ENCODE measurements at places on chromosomes 11 and 22.

GRCh38 chr11:118876286-118876685 lies 7.4 kb upstream of the CXCR5 start:
- no peak for DNase-seq

- no peak for DNase-seq
Observed at GRCh38 chr11:59558270-59558643, 46.9 kb downstream of the OR4D9 start.

- no peak for DNase-seq
Observed at GRCh38 chr11:71246559-71246958, 5.8 kb downstream of the SHANK2 start.

GRCh38 chr11:86632499-86633269 lies 39.7 kb downstream of the ME3 start:
- DNase-seq, result peak; percentile 96

DNA sequence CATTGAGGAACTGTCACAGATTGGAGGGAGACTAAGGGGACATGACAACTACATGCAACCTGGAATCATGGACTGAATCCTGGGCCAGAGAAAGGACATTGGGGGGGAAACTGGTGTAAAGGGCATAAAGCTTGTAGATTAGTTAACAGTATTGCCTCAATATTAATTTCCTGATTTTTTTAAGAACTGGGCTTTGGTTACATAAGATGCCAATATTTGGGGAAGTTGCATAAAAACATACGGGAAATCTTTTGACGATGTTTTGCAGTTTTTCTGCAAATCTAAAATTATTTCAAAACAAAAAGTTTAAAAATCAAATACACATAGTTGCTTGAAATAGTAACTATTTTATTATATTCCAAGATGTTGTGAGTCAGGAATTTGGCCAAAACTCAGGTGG lies 2.9 kb upstream of the FOLR3 start:
- DNase-seq, result no peak

DNA sequence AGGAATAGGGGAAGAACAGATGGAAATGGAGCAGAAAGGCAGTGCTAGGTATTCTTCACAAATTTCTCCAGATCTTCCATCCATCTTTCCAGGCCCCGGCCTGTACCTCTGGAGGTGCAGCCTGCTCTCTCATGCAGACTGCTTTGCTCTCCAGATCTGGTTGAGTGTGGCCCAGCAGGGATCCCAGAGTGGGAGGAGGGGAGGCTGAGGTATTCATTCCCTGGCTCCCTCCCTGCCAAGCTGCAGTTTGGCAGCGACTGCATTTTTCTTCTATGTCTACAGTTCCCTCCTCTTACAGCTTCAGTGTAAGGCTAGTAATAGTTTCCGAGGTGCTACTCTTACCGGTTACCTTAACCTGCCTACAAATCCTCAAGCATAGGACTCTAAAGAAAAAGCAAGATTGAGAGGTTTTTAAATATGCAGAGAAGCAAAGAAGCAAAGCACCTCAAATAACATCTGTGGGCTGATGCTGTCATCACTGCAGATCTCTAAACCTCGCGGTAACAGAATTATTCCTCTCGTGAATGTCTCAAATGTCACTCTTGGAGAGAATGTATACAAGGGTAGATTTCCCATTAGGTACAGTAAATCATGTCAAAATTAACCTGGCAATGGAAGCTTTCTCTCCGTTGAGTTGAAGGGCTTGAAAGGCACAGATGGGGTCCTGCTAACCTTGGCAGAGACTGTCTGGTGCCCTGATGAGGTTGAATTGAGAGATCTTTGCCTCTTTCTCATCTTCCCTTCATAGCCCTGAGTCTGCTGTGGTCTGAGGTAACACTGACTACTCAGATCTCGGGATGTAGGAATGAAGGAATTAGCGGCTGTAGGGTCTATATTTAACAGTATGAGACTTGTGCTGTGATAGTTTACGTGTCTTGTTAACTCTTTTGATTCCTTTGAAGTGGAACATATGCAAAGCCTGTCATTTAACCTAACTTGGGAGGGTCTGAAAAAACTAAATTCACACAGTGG lies 297.9 kb upstream of the C11orf87 start:
- no peak for DNase-seq

DNA sequence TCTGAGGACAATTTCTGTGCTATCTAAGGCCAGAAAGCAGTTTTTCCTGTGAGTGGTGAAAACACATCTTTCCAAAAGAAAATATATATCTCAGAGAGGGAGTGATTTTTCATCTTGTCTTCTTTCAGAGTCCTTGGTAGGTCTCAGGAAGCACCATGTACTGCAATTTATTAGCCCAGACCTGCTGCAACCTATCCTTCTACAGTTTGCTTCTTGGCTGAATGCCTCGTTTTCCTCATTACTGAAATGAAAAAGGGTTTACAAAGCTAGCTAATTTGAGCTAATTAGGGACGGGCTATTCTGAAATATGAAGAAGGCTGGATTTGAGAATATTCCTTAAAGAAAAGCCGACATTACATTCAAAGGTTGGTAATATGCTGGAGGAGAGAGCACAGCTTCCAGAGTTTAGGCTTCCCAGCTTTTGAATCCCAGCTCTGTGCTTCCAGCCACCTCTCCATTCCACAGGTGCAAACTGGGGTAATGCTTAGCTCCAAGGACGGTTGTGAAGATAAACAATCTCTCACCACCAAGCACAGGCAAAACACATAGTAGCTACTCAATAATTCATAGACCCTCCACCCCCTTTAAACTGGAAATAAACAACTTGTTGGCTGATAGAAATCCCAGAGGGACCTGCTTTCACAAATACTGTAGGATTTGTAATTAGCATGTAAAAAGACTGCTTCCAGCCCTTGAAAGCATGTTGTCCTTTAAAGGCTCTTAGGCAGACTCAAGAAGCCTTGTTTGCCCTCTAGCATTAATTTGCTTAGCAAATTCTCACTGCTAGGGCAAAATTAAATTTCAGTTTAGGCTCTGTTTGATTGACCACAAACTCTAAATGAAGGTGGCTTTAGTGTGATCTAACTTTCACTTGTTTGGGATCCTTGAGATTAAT lies 24.5 kb upstream of the SESN3 start:
- no peak for DNase-seq

- no peak for DNase-seq
Observed at GRCh38 chr22:22369964-22370270, 125.3 kb downstream of the VPREB1 start.
